Left renal pelvis (tissue), 4 donors: ENCODE measurements at places on chromosomes 1 and 21.

DNA sequence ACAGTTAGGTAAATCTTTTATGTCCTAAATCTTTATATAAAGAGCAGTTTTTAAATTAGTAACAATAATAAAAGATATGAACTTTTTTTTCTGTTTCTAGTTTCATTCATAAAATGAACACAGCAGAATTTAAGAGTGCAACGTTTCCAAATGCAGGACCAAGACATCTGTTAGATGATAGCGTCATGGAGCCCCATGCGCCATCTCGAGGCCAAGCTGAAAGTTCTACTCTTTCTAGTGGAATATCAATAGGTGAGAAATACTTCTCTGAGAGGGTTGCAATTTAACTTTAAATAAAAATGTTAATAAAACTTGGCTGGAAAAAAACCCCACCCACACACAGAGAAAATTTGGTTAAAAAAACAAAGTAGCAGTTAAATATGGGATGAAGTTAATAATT lies 15.0 kb upstream of the ANGPTL1 start:
- DNase-seq: no peak

DNA sequence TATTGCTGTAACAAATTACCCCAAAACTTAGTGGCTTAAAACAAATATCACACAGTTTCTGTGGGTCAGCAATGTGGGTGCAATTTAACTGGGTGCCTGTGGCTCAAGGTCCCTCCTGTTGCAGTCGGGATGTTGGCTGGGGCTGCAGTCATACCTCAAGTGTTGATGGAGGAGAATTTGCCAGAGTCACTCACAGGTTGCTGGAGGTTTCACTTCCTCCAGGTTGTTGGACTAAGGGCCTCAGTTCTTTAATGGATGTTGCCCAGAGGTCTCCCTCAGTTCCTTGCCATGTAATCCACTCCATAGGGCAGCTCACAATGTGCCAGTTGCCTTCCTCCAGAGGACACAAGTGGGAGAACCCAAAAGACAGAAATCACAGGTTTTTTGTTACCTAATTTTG lies 2.5 kb upstream of the TAF13 start:
- no peak for DNase-seq

GRCh38 chr1:198486903-198487302 lies 53.6 kb downstream of the ATP6V1G3 start:
- DNase-seq: no peak

- no peak for DNase-seq
Measured at GRCh38 chr1:188372821-188373220, 1544.1 kb downstream of the PLA2G4A start.

DNA sequence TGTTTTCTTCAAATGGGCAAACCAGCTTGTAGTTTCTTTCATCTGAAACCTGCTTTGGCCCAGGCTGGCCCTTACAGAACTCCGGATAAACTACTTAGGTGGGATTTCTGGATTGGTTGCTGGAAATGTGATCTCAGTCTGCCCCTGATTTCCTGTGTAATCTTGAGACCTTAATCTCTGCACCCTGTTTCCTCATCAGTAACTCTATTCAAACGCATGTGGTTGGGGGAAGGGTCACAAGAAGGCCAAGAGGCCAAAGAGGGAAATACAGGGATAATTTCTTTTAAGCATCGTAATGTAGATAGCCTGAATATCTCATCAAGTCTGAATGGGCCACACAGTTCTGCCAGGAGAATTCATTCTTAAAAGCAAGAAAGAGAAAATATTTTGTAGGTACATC lies 483.6 kb downstream of the LTN1 start:
- no peak for DNase-seq

GRCh38 chr1:219155135-219155534 lies 18.5 kb upstream of the LYPLAL1 start:
- DNase-seq: no peak

DNA sequence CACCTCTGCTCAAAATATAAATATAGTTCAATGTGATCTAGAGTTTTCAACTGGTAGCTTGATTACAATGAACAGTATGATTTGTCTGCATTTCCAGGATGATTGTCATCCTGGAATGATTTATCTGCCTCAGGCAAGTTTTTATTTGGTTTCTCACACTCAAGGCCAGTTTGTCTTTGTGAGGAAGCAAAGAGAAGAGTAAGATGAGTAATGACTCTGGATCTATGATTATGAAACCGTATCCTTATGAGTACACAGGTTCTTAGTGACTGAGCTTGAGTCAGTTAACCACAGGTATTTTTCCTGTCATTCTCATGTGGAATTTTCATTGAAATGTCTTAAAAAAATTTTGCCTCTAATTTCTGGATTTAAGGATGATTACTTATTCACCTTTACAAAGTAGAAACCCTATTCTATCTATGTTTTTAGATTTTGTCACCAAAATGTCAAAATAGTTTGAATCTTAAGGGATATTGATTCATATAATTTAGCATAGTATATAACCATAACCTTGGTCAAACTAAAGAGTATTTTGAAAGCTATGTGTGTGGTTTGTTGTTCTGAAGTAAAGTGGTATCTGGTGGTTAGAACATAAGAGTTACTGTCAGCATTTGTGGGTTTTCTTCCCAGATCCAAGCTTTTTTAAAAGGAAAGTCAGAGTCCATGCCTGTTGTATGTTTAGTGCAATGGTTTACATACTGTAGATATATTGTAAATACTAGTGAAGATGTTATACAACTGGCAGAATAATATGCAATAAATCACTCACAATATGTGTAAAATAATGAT lies 145.0 kb downstream of the RASAL2 start:
- DNase-seq: no peak
